ENCODE measurements at places on chromosomes 5 and 9.
A peak's percentile ranks its signal among the peaks of the same experiment; 100 is the strongest.

- DNase-seq, result no peak
Measured at GRCh38 chr5:38670878-38671277, 114.4 kb upstream of the LIFR start.

DNA sequence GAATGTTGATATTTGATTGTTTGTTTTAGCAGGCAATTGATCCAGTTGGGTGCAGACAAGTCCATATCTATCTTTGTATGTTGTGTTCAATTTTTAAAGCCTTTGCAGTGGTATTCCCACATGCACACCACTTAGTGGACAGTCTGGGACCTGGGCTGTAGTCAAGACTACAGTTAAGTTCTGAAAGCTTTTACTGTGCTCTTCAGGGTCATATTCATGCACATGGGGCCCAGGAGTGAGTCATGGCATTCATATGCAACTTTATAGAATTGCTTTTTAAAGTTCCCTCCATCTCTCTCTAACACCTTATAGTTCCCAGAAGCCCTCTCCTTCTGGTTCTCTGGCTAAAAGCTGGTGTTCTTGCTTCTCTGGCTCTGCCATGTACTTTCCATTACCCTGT, 228.2 kb upstream of the CCNH start:
- no peak for DNase-seq

- DNase-seq, result peak; percentile 17
Measured at GRCh38 chr5:11104210-11104609, 343.2 kb upstream of the DAP start.

DNA sequence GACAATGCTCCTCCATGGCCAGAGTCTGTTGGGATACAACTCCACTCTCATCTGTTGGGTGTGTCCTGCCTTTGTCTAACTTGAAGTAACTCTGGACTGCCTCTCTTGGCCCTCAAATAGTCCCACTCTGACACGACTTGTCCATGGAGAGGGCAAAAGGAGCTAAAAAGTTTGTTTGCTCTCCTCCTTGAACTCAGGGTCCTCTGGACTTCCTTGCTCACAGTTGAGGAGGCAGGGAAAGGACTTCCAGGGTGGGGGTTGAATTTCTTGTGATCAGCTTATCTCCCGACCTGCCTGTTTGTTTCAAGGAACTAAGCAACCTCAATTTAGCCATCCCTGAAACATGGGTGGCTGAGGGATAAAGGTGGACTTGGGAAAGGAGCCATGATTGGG, 11.7 kb downstream of the DNAJB5 start:
- DNase-seq, result no peak

DNA sequence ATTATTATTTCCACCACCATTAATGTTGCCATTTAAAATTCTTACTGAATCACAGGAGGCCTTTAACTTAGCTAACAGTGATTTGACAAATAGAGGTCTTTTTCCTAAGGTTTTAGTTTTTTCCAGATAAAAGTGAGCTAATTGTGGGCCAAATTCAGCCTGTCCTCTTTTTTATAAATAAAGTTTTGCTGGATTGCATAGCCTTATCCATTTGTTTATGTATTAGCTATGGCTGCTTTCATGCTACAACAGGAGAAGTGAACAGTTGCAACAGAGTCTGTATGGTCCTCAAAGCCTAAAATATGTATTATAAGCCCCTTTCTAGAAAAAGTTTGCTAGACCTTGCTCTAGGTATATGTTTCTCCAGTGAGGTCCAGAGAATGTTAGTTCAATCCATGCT, 172.4 kb downstream of the GDNF start:
- no peak for DNase-seq

- DNase-seq, result no peak
Measured at GRCh38 chr9:118928722-118929121, 440.5 kb downstream of the BRINP1 start.

GRCh38 chr5:80967500-80968181, 7.5 kb downstream of the RASGRF2 start:
- DNase-seq, result no peak

GRCh38 chr9:27078685-27079084, 30.3 kb upstream of the TEK start:
- DNase-seq, result no peak

DNA sequence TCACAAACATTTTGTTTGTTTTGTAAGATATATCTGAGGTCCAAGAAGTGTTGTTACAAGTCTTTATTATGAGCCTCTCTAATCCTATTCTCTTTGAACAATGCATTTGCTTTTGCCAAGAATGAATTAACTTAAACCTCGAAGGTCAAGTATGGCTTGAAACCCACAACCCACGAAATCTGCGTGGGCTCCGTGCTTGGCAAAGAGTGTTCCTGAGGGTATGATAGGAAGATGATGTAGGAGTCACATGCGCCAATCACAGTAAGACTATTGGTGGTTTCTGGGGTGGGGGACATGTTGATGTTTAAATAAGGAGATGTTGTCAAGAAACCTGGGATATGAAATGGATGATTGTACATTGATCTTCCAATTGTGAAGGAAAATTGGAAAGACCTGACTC, 330.8 kb upstream of the RFX3 start:
- DNase-seq, result no peak

DNA sequence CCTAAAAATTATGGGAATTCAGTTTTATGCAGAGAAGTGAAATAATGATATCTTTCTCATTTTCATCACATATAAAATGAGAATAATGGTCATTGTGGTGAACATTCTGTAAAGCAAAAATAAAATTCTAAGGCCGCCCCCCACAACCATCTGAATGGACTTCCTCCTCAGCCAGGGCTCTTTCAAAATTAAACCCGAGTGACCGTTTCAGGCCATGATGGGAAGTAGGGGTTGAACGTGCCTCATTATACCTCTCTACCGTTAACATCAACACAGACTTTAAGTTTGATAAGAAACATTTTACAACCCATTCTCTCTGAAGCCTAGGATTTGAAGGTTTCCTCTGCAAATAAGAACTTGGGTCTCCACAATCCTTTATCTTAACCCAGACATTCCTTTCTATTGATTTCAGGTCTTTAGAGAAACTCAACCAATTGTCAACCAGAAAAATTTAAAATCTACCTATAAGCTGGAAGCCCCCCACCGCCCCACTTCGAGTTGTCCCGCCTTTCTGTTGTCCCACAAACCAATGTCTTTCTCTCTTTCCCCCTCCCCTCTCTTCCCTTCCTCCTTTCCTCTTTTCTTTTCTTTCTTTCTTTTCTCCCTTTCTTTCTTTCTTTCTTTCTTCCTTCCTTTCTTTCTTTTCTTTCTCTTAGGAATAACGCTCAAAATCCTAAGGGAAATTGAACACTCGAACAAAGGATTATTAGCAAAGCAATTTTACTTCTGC, 1.7 kb upstream of the TMCO6 start:
- DNase-seq, result no peak

GRCh38 chr5:76477571-76477970, 74.5 kb downstream of the IQGAP2 start:
- DNase-seq, result no peak

DNA sequence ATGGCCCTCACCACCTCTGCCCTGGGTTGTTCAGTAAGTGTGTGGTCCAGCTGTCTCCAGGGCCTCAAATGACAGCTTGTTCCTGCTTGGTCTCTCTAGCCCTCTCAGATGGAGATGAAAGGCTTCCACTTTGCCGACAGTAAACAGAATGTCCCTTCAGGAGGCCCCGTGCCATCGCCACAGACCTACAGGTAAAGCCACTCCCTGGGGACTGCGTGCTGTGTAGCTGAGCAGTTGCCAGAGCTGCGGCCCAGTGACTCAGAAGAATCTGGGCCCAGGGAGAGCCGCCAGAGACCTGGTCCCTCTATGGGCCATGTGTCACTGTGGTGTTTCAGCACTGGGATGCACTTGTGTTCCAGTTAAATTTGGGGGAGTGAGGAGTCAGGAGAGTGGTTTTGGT, 10.6 kb upstream of the POMT1 start:
- DNase-seq, result no peak

DNA sequence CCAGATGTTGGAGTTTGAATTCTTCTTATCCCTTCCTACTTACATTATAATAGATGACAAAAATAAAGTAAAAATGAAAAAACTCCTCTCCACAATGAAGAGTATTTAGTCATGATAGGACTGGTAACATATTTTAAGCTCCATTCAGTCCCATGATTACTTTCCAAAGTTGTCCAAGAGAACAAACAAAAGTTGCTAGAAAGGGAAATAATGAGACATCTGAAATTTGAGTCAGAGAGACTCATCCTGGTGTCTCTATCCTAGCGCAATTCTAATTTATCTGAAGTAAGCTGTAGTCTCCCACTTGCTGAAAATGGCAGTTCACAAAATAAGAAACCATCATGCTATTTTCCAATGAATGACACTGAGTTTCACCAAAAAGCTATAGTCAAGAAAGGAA, 152.2 kb downstream of the BNC2 start:
- DNase-seq, result no peak

DNA sequence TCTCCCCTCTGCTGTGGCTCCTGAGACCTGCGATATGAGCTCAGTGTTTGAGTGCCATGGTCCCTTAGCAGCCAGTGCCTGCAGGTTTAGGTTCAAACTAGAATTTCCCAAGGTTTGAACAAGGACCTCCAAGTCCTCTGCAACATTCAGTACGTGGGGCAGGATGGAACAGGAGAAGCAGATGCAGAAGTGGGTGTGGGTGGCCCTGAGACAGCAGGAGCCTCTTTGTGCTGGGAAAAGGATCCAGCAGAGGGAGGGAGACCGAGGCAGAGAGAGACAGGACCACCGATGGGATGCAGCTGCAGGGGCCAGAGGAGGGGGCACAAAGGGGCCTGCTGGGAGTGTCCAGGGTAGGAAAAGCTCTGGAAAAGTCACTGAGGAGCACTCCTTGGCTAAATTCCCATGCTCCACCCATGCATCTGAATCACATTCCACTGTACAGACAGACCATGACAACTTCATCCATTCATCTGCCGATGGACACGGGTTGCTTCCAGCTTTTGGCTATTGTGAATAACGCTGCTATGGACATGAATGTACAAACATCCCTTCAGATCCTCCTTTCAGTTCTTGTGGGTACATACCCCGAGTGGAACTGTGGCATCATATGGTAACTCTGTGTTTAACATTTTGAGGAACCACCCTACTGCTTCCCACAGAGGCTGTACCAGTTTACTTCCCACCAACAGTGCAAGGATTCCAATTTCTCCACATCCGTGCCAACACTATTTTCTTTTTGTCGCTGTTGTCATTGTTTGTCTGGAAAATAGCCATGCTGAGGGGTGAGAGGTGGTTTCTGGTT, 26.7 kb upstream of the SUSD3 start:
- DNase-seq, result no peak
